ENCODE measurements at places on chromosomes 7 and 10.

DNA sequence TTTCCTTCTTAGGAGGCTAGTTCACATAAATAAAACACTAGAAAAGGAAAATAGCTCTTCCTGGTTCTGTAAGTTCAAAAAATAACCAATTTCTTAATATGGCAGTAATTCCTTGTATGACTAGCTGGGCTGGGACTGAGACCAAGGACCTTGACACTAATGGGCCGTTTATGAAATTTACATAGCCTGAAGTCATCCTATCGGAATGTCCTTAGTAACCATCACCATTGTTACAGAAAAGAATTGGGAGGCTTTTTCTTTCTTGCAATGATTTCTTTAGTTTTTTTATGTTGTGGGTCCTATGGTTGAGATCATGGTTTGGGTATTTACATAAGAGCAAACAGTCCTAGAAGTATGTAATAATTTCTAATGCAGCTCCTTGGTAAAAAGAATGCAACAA lies 87.1 kb upstream of the HDAC9 start:
- no peak for DNase-seq

GRCh38 chr10:14584661-14585060 lies 190.0 kb downstream of the FAM107B start:
- no peak for DNase-seq

DNA sequence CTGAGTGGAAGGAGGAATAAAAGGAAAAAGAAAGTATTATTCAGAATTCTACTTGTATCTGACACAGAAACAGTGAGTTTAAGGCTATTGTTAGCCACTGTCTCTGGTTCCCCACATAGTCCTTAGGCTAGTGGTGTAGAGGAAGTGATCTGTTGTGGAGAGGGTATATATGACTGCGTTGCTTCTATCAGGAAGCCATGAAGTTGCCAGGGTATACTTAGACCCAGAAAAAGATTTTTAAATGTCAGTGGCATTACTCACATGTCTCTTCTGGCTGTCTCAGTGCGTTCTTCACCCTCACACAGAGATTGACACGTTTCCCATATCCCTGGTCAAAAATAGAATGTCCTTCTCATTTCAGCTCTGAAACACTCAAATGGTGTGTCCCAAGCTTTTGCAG lies 72.7 kb downstream of the SEM1 start:
- DNase-seq: no peak

GRCh38 chr10:2994221-2994961 lies 73.0 kb upstream of the PFKP start:
- no peak for DNase-seq

GRCh38 chr7:28539289-28539981 lies 127.1 kb downstream of the CREB5 start:
- no peak for DNase-seq

DNA sequence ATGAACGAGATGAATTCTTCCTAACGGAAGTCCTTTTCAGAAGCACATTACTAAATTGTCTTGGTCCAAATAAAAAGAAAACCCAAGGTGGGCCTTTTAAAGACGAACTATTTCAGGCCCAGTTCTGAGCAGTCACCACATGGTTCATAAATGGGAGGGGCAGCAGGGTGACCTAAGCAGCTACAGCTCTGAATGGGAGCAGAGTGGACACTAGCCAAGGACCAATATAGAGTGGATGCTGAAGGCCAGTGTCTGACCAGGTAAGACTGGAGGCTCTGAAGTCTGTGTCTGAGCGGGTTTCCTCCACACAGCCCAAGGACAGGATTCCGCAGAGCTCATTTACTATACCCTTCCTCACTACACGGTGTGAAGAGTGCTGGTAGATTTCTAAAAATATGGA lies 159.1 kb downstream of the TMEM26 start:
- DNase-seq: no peak

DNA sequence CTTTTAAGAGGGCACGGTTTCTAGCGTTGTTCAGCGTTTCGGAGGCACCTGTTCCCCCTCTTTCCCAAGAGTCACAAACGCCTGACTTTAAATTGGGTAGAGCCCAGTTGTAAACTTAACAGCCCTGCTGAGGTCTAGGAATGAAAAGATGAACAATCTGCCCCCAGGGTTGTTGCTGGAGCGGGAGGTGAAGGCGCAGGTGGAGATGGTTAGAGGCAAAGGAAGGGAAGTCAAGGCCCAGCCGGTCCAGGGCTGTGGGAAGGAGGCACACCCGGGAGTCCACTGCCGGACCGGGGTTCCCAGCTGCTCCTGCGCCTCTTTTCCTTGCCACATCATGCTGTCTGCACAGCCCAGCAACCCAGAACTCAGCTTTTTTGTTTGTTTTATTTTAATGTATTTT lies 770 bp downstream of the PRXL2A start:
- no peak for DNase-seq

DNA sequence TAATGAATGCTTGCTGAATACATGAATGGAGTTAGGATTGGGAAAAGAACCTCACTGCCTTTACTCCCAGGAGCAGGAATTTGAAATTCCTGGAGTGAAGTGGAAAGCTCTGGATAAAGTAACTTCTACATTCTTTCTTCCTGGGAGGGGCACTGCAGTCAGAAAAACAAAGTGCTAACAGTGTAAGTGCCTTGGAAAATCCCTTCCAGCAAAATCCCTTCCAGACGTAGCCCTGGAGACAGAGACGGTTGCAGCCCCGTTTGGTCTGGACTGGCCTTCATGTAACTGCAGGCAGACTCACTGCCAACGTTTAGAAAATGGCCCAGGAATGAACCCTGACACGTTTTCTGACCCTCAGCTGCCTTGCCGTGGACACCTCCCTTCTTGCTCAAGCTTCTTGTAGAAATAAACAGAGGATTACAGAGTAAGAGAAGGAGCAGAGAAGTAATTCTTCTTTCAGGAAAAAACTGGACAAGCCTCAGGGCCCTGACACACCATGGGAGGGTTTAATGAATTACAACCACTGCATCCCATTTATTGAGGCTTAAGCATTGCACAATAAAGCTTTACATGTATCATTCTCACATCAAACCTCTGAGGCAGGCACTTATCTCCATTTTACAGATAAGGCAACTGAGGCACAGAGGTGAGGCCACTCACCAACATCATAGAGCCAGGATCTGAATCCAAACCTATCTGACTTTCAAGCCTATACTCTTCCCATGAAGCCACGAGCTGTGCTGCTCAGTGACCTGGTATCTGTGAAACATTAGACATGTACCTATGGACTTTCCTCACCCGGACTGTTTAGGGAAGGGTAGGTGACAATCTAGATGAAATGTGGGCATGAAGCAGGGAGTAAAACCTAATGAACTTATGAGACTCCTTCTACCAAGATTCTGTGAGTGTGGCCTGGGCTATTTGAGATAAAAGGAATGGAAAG lies 7.8 kb downstream of the ITPRIP start:
- no peak for DNase-seq

GRCh38 chr10:126062131-126063032 lies 166.0 kb downstream of the FANK1 start:
- DNase-seq: peak; percentile 66
